Sigmoid colon (tissue), 7 donors: ENCODE measurements at places on chromosomes 13 and 19.

DNA sequence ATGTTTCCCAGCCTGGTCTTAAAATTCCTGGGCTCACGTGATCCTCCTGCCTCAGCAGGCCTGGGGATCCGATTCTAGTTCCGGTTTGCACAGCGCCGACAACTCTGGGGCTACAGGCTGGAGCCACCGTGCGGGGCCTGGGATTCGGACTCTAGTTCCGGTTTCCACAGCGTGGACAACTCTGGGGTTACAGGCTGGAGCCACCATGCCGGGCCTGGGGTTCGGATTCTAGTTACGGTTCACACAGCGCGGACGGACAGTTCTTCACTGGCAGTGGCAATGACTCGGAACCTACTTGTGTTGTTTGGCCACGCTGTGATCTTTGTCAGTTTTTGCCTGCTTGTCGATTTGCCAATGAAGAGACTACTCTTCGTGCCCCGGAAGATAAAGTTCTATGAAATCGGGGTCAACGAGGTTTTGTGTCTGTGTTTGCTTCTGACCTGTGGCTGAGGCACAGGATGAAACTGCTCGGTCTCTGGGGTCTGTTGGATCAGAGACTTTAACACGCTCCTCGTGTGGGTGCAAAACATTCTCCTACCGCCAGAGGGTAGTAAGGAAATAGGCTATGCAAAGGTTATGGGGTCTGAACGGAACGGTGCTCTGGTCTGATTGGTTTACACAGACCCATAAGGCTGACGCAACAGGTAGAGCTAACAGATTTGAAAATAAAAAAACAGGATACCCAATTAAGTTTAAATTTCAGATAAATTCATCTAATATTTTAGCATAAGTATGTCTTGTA, 12.1 kb upstream of the ZSCAN1 start:
- no peaks in the 10 kb centered on the region for H3K27me3 ChIP-seq
- no peaks in the 10 kb centered on the region for H3K36me3 ChIP-seq
- DNase-seq = peak; percentile 73

GRCh38 chr19:34960940-34961679, 2.9 kb downstream of the ZNF792 start:
- peaks cover 18% of the 10 kb centered on the region for H3K4me1 ChIP-seq
- H3K36me3 ChIP-seq = peaks cover 31% of the 10 kb centered on the region
- H3K4me3 ChIP-seq = no peak overlapping the region
- no peak overlapping the region for H3K27ac ChIP-seq

DNA sequence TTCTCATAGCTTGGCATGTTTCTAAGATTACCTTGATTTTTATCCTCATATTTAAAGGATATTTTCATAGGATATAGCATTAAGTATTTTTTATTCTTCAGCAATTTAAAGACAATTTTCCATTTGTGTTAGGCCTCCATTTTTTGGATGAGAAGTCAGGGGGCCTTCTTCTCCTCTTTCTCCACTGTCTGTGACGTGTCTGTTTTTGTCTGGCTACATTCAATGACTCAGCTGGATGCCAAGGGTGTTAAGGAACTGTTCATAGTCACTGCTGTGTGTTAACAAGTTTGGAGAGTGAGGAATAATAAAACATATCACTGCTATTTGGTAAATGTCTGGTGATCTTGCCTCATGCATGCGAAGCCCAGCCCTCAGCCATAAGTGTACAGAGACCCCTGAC, 36.4 kb downstream of the ZNF582 start:
- no peak overlapping the region for H3K27ac ChIP-seq
- no peak overlapping the region for H3K4me3 ChIP-seq
- H3K27me3 ChIP-seq = no peaks in the 10 kb centered on the region
- no peak for DNase-seq

- DNase-seq = no peak
- H3K36me3 ChIP-seq = no peaks in the 10 kb centered on the region
- no peak overlapping the region for H3K27ac ChIP-seq
- peaks cover 13% of the 10 kb centered on the region for H3K4me1 ChIP-seq
- H3K27me3 ChIP-seq = no peaks in the 10 kb centered on the region
Measured at GRCh38 chr13:45895881-45896280, 44.3 kb upstream of the SIAH3 start.

GRCh38 chr19:35013041-35013819, 13.1 kb downstream of the GRAMD1A start:
- no peaks in the 10 kb centered on the region for H3K27me3 ChIP-seq
- peak overlapping the region; percentile 28 for H3K27ac ChIP-seq
- DNase-seq = peak; percentile 92
- peaks cover 13% of the 10 kb centered on the region for H3K4me1 ChIP-seq

DNA sequence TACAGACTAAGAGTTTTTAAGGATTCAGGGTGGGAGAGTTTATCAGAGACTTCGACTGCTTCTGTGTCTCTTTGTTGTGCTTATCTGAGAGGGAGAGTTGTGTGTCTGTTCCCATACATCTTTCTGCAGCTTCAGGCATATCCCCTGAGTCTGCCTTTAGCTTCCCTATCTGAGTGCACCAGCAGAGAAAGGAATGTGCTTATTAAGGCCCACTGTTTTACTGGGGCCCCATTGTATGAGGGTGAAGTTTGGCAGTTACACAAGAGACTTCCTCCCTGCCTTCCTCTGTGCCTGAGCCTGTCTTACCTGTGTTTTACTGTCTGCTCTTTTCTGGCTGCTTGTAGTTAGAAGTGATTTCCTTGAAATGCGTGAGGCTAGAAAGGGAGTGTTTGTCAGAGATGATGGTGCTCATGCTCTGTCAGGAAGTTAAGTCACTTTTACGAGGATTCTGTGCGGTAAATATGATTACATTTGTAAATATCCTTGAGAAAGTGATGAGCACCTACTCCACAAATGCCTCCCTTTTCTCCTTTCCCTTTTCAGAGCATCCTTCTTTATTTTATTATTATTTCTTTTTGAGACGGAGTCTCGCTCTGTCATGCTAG, 1228.9 kb upstream of the MIR17HG start:
- no peak overlapping the region for H3K4me3 ChIP-seq
- no peak for DNase-seq
- H3K4me1 ChIP-seq = no peaks in the 10 kb centered on the region
- no peak overlapping the region for H3K27ac ChIP-seq
- H3K27me3 ChIP-seq = no peaks in the 10 kb centered on the region

- peak overlapping the region; percentile 38 for H3K4me3 ChIP-seq
- H3K27ac ChIP-seq = peak overlapping the region; percentile 45
- no peak for DNase-seq
- H3K27me3 ChIP-seq = no peaks in the 10 kb centered on the region
- H3K36me3 ChIP-seq = no peaks in the 10 kb centered on the region
Measured at GRCh38 chr19:41521931-41522555, 53.9 kb upstream of the CEACAM21 start.

DNA sequence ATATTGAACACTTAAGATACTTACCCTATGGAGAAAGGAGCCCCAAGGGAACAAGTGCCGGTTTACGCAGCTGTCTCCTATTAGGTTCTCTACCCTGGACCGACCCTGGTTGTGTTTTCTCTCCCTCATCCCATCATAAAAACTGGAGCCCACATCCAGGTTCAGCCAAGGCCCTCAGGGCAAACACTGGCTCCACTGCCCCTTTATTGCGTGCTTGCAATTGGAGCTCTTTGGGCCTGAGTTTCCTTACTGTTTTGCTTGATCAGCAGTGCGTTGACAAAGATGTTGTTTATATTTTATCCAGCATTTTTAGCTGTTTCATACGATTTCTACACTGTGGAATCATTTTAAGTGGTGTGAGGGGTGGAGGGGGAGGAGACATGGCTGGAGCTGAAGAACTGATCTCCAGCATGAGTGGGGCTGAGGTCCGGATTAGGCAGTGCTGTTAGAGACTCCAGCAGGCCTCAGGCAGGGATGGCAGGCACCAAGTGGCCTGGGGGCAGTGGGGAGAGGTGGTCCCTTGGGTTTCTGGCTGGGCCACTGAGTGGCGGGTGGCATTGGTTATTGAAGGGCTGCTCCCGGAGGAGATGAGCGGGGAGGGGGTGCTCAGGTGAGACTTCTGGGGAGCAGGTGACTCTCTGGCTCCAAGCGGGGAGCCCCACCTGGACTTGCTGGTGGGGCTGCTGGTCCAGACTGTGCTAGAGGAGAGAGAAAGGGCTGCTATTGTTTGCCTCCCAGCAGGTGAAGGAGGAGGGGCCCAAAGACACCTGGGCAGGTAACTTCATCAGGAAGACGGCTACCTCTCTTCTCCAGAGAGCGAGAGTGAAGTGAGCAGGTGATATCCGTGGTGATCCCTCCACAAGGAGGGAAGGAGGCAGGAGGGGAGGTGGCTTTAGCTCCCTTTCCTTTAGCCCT, 62.4 kb upstream of the RNF113B start:
- no peak overlapping the region for H3K4me3 ChIP-seq
- no peaks in the 10 kb centered on the region for H3K36me3 ChIP-seq
- no peaks in the 10 kb centered on the region for H3K27me3 ChIP-seq
- no peak for DNase-seq
- H3K4me1 ChIP-seq = no peaks in the 10 kb centered on the region

DNA sequence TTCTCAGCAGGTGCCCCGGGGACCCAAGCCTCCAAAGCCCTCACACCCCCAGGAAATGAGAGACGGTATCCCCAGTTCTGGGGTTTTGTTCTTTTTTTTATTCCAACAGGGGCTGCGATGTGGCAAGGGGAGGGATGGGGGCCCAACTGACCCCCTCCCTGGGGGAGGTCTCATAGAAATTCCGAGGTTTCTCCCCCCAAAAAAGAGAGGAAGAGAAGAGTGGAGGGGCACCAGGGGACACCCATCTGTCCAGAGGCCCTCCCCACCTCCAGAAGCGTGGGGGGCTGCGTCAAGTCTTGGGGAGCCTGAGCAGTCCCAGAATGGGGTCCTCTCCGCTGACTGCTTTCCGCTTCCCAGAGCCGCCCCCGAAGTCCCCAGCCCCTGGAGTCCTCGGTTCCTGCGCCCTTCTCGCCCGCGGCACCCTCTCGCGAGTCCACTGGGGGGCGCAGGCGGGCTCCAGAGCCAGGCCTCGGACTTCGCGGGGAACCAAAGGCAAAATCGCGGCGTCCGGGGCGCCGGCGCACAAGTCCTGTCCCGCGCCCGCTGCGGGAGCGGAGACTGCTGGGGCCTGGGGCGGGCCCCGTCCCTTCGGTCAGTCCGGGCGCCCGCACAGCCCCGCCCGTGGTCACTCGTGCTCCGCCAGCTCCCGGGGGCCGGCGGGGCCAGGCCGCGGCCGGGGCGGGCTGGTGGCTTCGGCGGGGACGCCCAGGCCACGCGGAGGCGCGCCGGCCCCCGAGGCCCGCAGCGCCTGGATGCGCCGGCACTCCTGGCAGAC, 4.4 kb upstream of the ATP1A3 start:
- H3K4me3 ChIP-seq = peak overlapping the region; percentile 17
- H3K27ac ChIP-seq = no peak overlapping the region
- no peaks in the 10 kb centered on the region for H3K36me3 ChIP-seq
- DNase-seq = no peak

DNA sequence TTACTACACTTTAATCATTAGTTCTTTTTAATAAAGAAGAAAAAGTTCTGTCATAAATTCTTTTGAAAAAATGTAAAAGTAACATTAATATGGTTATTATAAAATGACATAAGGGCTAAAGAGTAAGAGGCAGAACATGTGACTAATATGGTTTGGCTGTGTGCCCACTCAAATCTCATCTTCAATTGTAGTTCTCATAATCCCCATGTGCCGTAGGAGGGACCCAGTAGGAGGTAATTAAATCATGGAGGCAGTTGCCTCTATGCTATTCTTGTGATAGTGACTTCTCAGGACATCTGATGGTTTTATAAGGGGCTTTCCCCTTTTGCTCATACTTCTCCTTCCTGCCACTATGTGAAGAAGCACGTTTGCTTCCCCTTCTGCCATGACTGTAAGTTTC, 104.5 kb downstream of the UGGT2 start:
- H3K36me3 ChIP-seq = no peaks in the 10 kb centered on the region
- no peaks in the 10 kb centered on the region for H3K4me1 ChIP-seq
- no peak for DNase-seq
- no peak overlapping the region for H3K27ac ChIP-seq
- H3K4me3 ChIP-seq = no peak overlapping the region
